ENCODE measurements at places on chromosomes 3 and 15.
A peak's percentile ranks its signal among the peaks of the same experiment; 100 is the strongest.

- no peak for DNase-seq
These were observed 13.1 kb upstream of the SAMMSON start for GRCh38 chr3:69986419-69986818.

DNA sequence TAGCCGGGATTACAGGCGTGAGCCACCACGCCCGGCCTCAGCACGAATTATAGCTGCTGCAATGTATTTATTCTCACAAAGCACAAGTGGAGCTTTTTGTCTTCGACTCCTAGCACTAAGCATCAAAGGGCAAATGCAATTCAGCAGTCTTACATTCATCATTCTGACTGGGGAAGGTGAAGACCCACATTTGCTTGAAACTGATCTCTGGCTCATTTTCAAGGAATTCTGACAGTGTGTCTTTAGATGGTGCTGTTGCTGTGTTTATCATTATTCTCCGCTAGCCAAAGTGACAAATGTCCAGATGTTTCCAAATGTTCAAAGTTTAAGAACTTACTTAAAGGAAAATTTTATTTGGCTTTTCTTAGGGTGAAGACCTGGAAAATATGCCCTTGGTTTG lies 55.9 kb downstream of the SGO1 start:
- no peak for DNase-seq

GRCh38 chr3:58868097-58868779 lies 181.6 kb downstream of the CFAP20DC start:
- no peak for DNase-seq

GRCh38 chr3:14304101-14305045 lies 98.0 kb upstream of the SLC6A6 start:
- no peak for DNase-seq

DNA sequence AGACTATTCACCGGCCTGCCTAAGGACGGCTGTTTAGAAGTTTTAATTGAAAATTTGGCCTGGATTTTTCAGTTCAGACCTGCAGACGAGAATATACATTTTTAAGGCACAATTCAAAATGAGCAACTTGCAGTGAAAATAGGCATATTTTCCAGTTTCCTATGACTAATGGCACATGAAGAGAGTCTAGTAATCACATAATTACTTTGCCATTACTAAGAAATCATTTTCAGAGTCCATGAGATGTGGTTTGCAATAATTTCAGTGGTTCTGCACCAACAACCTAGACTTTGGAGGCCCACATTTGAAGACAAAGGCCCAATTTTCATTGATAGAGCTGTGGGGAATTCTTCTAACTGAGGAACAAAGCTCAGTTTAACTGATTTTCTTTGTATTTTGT lies 205.3 kb downstream of the SOX2 start:
- DNase-seq, result no peak

GRCh38 chr3:165523801-165524200 lies 313.4 kb downstream of the BCHE start:
- no peak for DNase-seq

DNA sequence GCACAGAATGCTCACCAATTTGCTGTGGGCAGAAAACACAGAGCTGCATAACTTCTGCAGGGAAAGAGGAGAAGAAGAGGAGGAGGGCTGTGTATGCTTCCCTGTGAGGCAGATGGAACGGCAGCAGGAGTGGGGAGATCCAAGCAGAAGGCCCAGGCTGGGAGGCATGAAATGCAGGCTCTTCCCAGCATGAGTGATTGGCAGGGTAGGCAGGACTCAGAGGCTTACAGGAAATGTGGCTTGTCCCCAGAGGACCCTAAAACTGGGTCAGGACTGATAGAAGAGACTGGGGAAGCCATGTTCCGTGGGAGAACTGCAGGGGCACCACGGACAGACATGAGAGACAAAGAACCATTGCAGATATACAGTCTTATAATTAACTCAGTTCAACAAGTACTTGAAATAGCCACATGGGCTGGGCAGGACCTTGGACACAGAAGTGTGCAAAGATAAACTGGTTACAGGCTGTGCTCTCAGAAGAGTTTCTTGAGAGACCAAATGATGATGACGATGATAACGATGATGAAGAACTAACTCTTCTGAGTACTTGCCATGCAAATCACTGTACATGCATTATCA lies 286.9 kb downstream of the EPHB1 start:
- no peak for DNase-seq

DNA sequence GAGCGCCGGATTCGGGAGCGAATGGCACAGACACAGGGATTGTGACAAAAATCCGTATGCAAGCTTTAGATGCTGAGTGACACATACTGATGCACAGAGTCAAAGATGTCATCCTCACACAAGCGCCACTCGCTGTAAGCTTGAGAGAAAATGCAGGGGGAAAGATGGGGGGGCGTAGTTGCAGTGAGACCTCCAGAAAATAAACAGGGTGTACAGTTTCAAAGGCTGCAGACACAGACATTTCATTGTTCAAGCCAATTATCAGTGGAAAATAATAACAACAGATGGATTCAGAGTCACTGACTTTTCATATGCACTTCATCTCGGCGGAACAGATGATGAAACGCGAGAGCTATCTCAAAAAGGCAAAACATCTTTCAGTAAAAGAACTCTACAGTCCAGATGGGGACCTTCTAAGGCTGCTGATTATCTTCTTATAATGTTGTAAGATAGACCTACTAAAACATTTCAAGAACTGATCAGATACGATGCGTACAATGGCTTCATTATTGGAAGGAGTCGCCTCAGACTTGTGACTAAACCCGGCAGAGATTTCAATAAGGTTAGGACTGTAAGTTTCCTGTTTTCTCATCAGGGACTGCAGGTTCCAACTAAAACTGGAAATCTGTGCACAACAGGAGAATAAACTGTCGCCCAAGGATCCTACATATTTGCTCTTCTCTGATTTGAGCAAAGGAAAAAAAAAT lies 275.4 kb downstream of the FOXP1 start:
- no peak for DNase-seq

- no peak for DNase-seq
These were observed 102.9 kb downstream of the LRRC49 start for GRCh38 chr15:70995383-70995970.

- DNase-seq, result no peak
These were observed 24.5 kb upstream of the TM4SF1 start for GRCh38 chr3:149401926-149402310.

- DNase-seq, result no peak
These were observed 43.3 kb upstream of the CCDC174 start for GRCh38 chr3:14608298-14608697.

GRCh38 chr3:71885006-71885405 lies 100.1 kb upstream of the PROK2 start:
- no peak for DNase-seq

DNA sequence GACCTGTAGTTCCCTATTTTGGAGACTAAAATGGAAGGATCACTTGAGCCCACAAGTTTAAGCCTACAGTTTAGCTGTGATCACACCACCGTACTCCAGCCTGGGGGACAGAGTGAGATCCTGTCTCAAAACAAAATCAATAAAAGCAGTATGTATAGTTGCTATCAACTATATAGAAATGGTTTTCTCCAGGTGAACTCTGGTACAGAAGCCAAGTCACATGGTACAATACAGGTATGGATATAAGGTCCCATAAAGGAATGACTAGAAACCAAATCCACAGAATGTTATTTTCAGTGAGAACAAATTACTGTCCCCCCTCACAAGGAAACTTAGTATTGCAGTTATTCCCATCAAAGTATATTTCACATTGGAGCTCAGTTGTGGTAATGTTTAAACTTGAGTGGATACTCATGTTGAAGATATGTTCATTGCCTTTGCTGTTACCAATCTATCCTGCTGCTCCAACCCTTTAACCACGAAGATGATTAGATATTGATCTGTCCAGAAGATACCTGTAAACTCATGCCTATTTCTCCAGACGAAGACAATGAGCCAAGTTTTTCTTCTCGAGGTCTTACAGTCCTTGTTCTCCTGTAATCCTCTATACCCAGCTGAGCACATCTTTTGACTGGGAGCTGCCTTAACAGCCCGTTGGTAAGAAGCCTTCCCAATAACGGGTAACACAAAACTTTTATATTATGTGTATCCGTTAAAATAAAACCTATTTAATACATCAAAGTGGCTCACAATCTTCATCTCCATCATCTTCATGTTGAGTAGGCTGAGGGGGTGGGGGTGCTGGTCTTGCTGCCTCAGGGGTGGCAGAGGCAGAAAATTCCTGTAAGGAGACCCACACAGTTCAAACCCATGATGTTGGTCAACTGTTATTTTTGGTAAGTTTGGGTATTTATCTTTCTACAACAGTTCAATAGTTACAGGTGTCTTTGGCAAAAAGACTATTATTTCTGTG lies 24.6 kb downstream of the TRA2B start:
- DNase-seq, result no peak

GRCh38 chr3:197700095-197700494 lies 36.6 kb downstream of the RUBCN start:
- peak; percentile 23 for DNase-seq

DNA sequence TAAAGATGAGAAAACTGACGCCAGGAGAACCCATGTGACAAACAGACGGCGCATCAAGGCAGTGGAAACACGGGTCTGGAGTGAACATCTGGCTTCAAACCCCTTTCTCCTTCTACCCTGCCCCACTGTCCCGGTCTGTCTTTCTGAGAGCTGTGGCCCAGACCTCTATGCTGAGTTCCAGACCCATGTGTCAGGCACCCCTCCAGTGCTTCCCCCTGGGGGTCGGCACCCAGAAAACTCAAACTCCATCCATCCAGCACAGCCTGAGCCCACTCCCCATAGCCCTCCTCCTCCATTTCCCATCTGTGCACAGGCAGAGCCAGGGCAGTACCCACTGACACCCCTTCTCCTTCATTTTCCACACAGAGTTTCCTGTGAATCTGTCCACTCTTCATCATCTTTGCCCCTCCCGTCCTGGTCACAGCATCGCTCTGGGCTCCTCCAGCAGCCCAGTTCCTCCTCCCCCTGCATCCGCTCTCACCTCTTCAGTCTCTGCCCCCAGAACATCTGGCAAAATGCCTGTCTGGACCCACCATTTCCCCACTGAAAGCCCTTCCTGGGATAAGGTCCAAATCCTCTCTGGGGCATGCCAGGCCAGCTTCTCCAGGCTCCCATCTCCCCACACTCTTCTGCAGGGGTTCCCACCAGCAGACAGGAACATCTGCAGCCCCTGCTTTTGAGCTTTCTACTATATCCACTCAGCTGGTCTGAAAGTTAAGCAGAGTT lies 2.9 kb downstream of the FAM240A start:
- DNase-seq, result no peak

- no peak for DNase-seq
These were observed 65.2 kb upstream of the TRA2B start for GRCh38 chr3:186002884-186003472.

DNA sequence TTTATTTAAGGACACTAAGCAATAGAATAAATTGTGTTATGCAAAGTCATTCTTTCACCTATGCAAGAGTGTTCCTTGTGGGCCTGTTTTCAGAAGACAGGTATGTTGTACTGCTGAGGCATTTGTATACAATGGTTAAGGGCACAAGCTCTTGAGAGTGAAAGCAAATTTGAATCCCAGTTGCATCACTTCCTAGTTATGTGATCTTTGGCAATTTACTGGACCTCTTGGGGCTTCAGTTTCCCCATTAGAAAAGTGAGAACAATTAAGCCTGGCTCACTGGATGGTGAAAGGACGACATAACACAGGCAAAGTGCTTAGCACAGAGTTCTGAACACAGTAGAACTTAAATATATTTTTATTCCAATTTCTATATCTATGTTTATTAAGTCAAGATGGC lies 117.4 kb downstream of the EFHB start:
- DNase-seq, result no peak

DNA sequence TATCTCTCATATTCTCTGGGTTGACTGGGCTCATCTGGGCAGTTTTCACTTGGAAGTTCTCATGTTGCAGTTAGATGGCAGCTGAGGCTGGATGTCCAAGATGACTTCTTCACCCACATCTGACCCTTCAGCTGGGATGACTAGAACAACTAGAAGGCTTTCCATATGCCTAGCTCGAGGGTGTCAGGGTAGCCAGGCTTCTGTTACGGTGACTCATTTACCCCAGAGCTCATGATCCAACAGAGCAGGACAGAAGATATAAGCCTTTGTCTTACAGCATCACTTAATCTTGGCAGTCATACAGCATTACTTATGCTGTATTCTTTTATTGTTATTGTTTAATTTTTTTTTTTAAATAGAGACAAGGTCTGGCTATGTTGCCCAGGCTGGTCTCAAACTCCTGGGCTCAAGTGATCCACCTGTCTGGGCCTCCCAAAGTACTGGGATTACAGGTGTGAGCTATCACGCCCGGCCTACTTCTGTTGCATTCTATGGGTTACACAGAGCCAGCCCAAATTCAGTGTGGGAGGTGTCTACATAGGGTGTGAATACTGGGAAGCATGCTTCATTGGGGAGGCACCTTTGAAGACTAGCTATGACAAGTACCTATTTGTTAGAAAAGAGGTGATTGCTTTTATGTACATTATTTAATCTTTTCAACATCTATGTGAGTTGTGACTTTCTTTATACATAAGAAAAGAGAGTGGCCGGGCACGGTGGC lies 10.7 kb downstream of the HMCES start:
- no peak for DNase-seq

GRCh38 chr3:112013784-112014143 lies 15.0 kb downstream of the TAGLN3 start:
- DNase-seq, result no peak

- no peak for DNase-seq
These were observed 233.4 kb upstream of the LRTM1 start for GRCh38 chr3:55161231-55161630.

- no peak for DNase-seq
These were observed 99.3 kb upstream of the RAD18 start for GRCh38 chr3:9062570-9062969.

DNA sequence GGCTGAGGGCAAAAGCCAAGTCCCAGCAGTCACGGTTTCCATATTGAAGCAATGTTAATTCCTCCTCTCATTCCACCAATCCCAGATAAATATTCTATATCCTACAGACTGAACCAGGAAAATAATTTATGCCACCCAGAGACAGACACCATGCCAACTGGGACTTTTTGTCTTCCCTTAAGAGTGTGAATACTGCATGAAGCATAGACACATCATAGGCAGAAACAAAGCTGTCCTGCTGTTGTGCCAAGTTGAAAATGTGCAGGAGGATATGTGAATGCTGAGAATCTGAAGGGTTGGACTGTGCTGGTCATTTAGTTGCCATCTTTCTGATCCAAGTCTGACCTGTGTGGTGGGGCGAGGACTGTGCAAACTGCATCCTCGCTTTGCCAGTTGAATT lies 37.7 kb downstream of the RFTN1 start:
- no peak for DNase-seq

DNA sequence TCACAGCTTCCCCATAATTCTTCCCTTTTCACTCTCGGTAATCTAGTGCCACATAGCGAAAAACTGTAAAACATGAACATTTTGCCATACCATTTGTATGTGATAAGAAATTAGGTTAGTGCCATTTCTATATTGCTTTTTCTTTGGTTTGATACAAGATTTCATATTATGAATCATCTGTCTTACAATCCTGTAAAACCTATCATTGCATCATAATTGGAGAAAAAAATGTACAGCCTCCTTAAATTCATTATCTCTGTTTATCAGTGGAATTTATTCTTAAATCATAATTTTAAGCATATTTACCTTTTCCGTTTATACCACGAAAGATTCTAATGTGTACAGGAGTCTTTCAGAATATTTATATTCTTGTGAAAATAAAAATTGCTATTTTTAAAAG lies 23.8 kb downstream of the SEC62 start:
- DNase-seq, result no peak

Data from AG04449 (cell line).